ENCODE measurements at places on chromosomes 13 and 19. TPM values are rescaled to one million over a fixed set of nuclear protein-coding genes. Genes with fewer than 3 reads are reported as not detected.

DNA sequence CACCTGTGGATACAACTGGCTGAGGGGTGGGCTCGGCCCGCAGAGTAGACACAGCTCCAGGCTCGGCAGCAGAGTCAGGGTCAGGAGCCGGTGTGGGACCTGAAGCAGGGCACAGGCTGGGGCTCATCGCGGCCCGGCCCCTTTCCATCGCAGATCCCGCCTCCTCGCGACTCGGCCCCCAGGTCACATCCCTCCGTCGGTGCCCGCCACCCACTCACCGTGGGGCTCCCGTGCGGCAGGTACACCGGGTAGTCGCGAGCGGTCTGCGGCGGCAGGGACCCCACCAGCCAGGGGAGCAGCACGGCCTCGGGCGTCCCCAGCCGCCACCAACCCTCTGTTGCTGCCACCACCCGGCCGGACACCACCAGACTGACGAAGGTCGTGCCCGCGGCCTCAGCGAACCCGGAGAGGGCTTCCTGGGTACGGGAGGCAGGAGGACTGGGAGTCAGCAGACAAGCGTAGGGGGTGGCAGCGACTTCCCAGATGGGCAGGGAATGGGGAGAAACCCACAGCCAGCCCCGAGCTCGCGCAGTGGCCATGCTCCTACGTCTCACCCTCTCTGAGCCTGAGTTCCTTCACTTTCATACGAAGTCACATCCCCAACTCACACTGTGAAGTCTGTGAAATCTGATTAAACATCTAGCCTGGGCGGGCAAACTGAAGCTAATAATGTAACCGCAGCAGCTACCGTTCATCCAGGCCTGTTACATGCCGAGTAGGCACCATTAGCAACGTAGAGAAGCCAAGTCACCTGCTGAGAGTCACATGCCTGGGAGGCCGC is 3.7 kb downstream of the FUZ start:
- no peak for DNase-seq

- no peak for DNase-seq
Observed at GRCh38 chr19:58037927-58038687, 4.3 kb downstream of the ZSCAN1 start.

- no peak for DNase-seq
Observed at GRCh38 chr13:105069106-105069505, 1466.4 kb downstream of the EFNB2 start.

- no peak for DNase-seq
Observed at GRCh38 chr19:3656747-3657394, 30.3 kb upstream of the CACTIN start.

DNA sequence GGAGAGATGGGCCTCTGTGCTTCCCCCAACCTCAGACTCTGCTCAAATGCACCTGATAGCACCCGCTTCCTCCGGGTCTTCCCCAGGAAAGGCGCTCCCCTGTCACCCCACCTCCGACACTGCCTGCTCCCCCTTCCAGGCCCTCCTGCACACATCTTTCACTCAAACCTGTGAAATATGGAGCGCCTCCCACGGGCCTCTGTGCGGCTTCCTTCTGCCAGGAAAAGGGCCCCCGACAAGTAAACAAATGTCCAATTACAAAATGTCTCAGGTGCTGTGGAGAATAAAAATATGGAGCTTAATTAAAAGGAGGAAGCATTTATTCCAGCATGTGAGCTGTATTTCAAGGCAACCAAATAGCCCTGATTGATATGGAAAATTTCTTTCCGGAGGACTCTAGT is 15.6 kb upstream of the CCNE1 start:
- no peak for DNase-seq

GRCh38 chr13:67296511-67296910 is 66.4 kb upstream of the PCDH9 start:
- DNase-seq, result no peak

The NMRK2 gene
- not detected for total RNA-seq

The COL4A2 gene
- 999 TPM for total RNA-seq

The ADGRE2 gene
- total RNA-seq, result 8.3 TPM

The PRR22 gene
- 1.1 TPM for total RNA-seq

The XAB2 gene
- 40.6 TPM for total RNA-seq

The RNASEH2B gene
- total RNA-seq, result 37.2 TPM

The FAAP24 gene
- total RNA-seq, result 0.28 TPM

The HMGB1 gene
- total RNA-seq, result 188 TPM
